Retinal pigment epithelial cell (primary cell): ENCODE measurements at places on chromosomes 2 and 18.
A peak's percentile ranks its signal among the peaks of the same experiment; 100 is the strongest.

DNA sequence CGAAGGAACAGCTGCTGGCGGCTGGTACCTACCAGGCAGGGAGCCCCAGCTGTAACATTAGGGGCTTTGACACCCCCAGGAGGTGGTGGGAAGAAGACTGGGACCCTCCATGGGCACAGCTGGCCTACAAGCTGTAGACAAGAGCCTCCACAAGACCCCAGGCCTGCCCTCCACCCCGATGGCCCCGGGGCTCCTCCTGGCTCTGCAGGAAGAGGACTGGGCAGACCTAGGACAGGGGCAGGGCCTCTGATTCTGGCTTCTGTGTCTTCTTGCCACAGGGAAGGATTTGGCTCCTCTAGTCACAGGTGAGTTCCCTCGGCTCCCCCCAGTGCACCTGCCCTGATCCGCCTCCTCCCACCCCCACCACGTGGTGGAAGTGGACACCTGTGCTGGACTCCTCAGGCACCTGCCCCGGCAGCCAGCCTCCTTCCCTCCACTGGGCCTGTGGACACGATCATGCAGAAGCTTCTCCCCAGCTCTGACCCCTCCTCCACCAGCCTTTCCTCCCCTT, 53.4 kb upstream of the ODC1 start:
- no peak for DNase-seq

- no peak for DNase-seq
Measured at GRCh38 chr2:36807223-36807886, 110.8 kb downstream of the VIT start.

DNA sequence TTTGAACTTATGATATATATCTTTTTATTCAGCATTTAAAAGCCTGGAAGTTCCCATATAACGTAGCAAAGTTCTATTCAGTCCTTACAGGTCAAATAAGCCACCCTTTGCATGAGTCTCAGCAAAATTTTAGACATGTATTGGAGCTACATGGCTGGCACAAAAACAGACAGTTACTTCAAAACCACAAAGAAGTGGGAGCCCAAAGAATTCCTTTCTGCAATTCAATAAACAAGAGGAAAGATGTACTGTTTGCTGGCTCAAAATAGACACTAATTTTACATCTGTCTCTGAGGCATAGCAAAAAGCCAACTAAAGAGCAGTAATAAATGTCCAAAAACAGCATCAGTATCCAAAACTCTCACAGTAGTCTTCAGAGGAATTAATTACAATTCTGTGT, 87.0 kb downstream of the ZEB2 start:
- DNase-seq, result no peak

GRCh38 chr2:200585730-200586643, at the start of gene AOX1:
Gene AOX1 (plus strand): TSS chr2:200586014. CDS start chr2:200586109, 95 bp downstream.
- DNase-seq, result no peak

DNA sequence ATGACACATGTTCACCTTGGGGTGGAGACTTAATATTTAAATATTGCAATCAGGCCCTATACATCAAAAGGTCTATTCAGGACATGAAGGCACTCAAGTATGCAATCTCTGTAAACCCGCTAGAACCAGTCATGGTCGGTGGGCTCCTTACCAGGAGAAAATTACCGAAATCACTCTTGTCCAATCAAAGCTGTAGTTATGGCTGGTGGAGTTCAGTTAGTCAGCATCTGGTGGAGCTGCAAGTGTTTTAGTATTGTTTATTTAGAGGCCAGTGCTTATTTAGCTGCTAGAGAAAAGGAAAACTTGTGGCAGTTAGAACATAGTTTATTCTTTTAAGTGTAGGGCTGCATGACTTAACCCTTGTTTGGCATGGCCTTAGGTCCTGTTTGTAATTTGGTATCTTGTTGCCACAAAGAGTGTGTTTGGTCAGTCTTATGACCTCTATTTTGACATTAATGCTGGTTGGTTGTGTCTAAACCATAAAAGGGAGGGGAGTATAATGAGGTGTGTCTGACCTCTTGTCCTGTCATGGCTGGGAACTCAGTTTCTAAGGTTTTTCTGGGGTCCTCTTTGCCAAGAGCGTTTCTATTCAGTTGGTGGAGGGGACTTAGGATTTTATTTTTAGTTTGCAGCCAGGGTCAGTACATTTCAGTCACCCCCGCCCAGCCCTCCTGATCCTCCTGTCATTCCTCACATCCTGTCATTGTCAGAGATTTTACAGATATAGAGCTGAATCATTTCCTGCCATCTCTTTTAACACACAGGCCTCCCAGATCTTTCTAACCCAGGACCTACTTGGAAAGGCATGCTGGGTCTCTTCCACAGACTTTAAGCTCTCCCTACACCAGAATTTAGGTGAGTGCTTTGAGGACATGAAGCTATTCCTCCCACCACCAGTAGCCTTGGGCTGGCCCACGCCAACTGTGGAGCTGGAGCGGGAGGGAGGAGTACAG, 108.1 kb downstream of the XRCC5 start:
- DNase-seq, result no peak

GRCh38 chr2:17323697-17324096, 194.5 kb downstream of the RAD51AP2 start:
- DNase-seq, result no peak

DNA sequence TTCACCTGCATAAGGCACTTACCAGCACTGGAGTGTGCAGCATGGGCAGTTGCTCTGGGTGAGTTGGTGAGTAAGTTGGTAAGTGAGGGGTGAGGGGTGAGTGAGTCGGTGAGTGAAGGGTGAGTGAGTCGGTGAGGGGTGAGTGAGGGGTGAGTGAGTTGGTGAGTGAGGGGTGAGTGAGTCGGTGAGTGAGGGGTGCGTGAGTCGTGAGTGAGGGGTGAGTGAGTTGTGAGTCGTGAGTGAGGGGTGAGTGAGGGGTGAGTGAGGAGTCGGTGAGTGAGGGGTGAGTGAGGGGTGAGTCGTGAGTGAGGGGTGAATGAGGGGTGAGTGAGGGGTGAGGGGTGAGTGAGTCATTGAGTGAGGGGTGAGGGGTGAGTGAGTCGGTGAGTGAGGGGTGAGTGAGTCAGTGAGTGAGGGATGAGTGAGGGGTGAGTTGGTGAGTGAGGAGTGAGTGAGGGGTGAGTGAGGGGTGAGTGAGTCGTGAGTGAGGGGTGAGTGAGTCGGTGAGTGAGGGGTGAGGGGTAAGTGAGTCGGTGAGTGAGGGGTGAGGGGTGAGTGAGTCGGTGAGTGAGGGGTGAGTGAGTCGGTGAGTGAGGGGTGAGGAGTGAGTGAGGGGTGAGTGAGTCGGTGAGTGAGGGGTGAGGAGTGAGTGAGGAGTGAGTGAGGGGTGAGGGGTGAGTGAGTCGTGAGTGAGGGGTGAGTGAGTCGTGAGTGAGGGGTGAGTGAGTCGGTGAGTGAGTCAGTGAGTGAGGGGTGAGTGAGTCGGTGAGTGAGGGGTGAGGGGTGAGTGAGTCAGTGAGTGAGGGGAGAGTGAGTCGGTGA, 17.1 kb downstream of the THAP4 start:
- DNase-seq, result no peak

- no peak for DNase-seq
Measured at GRCh38 chr2:10431797-10432196, 16.3 kb downstream of the ODC1 start.

DNA sequence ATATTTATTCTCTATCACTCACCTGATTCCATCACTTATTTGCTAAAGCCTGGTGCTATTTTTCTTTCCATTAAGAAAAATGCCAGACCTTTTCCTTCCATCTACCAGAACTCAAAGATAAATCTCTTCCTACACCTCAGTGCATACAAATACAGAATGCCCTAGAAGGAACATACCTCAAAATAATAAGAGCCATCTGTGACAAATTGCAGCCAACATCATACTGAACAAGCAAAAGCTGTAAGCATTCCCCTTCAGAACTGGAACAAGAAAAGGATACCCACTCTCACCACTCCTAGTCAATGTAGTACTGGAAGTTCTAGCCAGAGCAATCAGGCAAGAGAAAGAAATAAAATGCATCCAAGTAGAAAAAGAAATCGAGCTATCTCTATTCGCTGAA, 315.9 kb upstream of the UBE2E3 start:
- DNase-seq, result no peak

DNA sequence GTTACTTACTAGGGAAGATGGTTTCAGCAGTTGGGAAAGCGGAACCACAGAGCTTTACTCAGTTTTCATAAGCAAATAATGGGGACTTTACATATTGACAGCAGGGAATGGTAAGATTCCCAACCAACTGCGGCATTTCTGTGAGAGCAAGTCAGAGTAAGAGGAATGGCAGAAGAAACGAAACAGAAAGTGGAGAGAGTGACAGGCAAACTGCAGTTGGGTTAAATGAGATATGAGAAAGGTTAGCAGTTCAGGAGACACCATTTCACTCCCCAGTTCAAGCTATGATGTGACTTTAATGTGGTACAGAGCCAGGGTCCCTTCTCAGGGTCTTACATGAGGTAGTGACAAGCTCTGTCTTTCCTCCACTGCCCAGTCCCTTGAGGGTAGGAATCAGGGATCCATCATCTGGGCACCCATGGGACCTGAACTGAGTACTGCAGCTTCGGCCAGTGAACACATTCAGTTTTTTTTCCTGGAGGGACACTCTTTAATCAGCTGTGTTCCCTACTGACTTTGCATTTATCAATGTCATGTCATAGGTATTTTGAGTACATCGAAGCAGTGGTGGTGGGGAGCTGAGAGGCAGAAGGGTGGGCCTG, 33.0 kb upstream of the GREB1 start:
- DNase-seq, result no peak

DNA sequence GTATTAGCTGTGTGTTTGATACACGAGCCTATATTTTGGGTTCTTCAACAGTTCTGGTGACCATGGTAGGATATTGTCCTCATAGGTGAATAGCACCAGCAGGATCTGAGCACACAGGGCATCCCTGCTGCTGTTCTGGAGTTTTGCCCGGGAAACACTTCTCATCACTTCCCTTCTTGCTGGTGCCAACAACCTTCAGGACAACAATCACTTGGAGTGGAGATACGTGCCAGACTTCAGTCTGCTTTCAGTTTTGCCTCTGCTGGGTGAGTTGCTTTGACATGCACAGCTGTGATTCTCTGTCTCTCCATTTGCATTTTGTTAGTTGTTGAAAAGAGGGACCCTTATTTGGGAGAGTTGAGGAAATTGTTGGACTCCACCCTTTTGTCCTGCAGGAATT, 1347.2 kb upstream of the DDX18 start:
- DNase-seq, result no peak

DNA sequence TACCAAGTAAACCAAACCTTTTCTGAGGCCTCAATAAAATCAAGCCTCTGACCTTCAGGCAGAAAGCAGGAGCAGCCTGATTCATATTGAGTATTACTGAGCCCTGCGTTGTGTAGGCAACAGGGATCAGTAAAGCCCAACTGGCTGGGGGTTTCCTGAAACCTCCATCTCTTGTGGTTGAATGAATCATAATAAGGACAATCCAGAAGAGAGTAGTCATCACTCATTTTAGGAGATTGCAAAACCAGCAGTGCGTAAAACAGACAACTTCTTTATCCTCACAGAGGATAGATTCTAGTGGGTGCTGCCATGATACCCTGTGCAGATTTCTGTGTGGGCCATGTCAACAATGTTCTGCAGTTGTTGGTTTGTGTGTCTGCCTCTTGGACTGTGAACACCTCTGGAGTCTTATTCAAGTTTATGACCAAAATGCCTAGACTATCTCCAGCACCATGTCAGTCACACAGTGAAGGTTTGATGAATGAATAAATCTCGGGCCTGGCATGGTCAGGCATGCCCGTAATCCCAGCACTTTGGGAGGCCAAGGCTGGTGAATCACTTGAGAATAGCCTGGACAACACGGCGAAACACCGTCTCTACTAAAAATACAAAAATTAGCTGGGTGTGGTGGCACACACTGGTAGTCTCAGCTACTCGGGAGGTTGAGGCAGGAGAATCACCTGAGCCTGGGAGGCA, 51.8 kb upstream of the RAB27B start:
- DNase-seq, result peak; percentile 94

GRCh38 chr2:165185633-165186032, 18.2 kb downstream of the SCN3A start:
- DNase-seq, result no peak

DNA sequence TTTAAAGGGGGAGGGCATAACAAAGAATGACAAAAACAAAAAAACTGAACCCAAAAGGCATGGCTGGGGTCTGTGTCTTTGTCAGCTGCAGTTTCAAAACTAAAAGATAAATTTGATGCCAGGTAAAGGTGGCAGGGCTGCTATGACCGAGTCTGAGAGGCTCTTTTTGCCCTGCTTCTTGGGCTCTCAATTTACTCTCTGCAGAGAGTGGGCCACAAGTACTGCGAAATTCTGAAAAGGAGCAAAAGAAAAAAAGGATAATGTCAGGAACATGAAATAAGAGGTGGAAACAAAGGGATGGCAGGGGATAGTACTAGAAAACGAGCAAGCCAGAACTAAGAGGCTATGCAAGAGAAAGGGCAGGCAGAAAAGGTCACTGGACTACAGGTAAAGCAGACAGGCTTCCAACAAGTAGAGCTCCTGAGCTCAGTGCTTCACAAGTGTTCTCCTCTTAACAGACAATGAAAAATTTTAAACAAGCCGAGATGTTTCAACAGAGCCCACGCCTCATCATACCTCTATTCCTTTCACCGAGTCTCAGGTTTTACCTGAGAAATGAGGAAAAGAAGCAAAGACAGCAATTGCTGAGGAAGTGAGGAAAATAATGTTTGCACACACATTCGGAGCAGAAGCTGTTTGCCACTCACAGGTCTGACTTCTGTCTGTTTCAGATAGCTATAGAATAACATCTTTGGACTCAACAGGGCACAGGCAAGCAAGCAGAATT, 7.3 kb downstream of the IRS1 start:
- no peak for DNase-seq

GRCh38 chr2:54553775-54554174, 97.6 kb downstream of the SPTBN1 start:
- DNase-seq, result no peak

DNA sequence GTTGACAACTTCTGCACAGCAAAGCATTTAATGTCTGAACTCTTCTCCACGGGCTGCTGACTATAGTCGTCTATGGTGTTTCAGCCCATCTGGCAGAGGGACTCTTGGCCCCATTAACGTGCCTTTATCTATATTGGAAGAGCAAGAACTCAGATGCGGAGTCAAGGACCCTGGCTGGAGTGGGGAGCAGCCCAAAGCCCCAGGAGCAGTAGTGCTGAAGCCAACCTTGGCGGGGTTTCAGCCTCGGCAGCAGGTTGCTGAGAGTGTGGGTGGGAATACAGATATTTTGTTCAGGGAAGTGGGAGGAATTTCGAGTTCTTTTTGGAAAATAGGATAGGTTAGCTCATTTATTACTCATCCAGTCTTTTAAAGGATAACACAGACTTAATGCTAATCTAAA, 34.2 kb downstream of the TMEM17 start:
- DNase-seq, result no peak

DNA sequence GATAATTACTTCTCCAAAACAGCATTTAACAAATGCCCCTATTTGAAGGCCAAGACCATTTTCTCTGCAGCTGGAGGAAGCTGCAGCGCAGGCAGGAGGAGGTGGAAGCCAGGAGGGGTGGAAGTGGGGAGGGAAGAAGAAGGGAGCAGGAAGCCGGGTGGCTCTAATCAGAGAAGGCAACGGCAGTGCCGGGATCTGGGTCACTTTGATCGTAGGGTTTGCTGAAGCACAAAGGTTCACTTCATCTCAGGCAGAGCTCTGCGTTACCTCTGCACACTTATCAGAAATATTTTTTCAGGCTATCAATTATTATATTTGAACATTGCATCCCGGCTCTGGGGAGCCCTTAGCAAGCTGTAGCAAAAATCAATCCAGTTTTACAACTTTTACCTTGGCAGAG, 315.8 kb upstream of the POU3F3 start:
- DNase-seq, result no peak
